MV-4-11 (cell line): ENCODE measurements at places on chromosomes 6 and 20.

- DNase-seq = no peak
Observed at GRCh38 chr6:3710403-3710802, 41.1 kb downstream of the PXDC1 start.

GRCh38 chr20:18837718-18838117 is 24.1 kb downstream of the SCP2D1 start:
- no peak for DNase-seq

- DNase-seq = no peak
Observed at GRCh38 chr6:19050765-19051164, 663.6 kb downstream of the RNF144B start.

DNA sequence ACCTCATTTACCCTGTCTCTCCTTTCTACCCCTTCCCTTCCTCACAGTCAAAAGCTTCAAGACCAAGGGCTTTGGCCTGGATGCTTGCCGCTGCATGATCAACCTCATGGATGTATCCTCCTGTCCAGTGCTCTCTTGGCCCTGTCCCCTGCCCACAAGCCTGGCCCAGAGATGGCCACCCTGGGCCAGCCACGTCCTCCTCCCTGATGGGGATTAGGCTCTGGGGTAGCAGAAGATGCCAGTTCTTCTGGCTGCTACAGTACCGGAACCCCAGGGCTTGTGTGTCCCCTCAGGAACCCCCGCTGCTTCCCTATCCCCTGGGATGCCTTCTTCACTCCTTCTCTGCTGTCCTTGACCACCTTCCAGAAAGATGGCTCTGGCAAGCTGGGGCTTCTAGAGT is 22.3 kb downstream of the CAPN11 start:
- no peak for DNase-seq

GRCh38 chr20:63568170-63568981 is 5.7 kb downstream of the HELZ2 start:
- DNase-seq = peak; percentile 21

- DNase-seq = no peak
Observed at GRCh38 chr6:144246988-144247387, 38.1 kb upstream of the UTRN start.

GRCh38 chr6:13674533-13675190 is 37.0 kb downstream of the RANBP9 start:
- DNase-seq = no peak

DNA sequence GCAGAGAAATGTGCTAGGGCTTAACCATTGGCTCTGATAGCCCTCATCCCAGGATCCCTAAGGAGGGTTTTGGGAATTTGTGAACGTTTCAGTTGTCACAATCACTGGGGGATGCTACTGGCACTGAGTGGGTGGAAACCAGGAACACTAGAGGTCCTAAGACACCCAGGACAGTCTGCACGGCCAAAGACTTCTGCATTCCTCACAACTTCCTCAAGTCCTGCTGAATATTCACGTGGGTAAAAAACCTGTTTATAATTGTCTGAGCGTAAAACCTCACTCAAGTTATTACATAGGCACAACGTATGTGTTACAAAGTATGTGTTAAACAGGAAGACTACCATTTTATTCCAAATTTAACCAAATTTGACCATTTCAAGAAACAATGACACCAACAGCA is 52.4 kb downstream of the GMDS start:
- no peak for DNase-seq

DNA sequence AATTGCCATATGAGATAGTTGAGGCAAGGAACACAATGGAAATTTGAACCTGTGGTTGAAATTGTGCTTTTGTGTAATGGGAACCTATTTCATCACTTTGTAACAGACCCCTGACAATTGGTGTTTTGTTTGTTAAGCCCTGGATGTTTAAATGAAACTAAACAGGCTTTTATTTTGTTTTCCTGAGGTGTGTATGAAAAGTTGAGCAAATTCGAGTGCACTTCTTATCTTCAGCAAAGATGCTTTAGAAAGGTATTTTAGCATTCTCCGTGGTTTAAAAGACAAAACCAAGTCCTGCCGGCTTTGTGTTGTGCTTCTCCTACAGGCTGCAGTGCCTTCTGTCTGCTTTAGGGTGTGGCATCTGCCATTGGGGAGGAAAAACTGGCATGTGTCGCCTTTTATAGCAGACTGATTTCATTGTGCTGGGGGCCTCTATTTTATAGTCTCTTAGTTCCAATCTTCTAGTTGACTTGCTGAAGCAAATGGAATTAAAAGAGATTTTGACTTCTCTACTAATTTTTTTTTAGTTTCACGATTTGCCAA is 2.2 kb upstream of the ARID1B start:
- DNase-seq = peak; percentile 25

DNA sequence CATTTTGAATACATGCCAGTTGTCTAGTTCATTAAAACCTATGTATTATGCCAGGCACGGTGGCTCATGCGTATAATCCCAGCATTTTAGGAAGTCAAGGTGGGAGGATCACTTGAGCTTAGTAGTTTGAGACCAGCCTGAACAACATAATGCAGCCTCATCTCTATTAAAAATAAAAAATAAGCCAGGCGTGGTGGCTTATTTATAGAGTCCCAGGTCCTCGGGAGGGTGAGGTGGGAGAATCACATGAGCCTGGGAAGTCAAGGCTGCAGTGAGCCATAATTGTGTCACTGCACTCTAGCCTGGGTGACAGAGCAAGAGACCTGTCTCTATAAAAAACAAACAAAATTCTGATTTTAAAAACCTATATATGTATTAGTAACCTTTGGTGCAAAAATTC is 27.5 kb downstream of the ORC3 start:
- no peak for DNase-seq

DNA sequence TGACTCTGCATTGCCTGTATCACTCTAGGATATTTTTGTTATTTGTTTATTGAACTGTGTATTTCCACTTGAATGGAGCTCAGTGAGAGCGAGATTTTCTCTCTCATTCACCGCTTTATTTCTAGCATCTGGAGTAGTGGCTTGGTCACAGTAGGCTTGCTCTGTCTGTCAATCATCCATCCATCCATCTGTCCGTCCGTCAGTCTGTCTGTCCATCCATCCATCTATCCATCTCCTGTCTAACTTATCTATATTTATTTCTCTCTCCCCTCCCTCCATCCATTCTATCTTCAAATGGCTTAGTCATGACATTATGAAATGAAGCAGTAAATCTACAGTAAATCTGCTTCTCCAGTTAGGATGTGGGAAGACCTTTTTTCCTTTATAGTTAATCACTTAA is 94.6 kb downstream of the TIAM2 start:
- no peak for DNase-seq

GRCh38 chr6:2733324-2733723 is 17.4 kb downstream of the MYLK4 start:
- DNase-seq = peak; percentile 100

GRCh38 chr6:45574885-45575284 is 197.2 kb upstream of the SUPT3H start:
- DNase-seq = peak; percentile 26

DNA sequence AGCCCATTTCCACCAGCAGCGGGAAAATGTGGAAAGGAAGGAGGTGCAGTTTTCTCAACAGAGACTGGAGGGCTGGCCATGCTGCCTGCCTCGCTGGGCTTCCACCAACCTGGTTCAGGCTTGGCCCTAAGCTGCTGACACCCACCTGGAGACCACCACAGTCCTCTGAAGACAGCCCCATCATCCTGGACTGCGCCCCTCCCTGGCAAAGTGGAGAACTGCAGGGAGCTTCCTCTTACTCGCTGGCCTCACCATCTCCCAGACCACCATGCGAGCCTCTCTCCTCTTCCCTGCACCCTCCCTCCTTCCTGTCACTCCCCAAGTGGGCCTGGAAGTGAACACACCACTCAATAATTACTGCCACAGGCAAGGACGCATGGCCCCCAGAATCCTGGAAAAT is 71.5 kb downstream of the PSMG4 start:
- no peak for DNase-seq

- DNase-seq = no peak
Observed at GRCh38 chr6:170004585-170005210, 253.3 kb downstream of the ERMARD start.

- DNase-seq = no peak
Observed at GRCh38 chr6:1636272-1636825, 26.6 kb downstream of the FOXC1 start.

GRCh38 chr6:87029711-87030314 is 65.1 kb downstream of the CGA start:
- DNase-seq = peak; percentile 9

DNA sequence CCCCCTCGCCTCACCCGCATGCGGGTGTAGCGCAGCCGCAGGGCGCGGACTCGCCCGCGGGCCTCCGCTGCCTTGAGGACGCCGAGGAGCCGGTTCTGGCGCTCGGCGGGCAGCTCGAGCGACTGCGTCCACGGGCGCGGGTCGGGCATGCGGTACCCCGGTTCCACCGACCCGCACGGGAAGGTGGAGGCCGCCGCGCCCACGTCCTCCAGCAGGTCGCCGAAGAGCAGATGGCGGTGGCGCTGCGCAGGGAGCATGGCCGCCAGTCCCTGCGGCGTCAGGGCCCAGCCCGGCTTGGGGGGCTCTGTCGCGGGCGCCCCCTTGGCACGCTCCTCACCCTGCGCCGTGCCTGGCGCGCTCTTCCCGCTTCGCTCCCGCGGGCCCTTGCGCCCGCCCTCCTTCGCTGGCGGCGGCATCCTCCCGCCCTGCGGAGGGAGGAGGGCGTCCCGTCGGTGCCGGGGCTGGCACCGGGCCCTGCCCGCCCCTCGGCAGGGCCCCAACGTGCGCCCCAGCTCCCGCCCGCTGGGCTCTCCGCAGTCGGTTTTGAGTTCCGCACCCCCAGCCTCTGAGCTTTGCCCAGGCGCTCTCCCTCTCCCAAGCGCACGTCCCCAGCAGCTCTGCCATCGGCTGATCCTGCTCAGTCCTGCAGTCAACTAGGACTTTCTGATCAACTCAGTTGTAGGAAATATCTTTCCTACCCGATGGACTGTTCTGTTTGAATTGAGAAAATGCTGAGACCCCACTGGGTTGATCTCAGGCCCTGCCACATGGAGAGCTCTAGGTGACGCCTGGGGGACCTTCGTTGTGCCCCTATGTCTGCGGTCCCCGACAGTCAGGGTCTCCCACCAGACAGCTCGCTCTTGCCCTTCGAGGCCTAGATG is at the start of gene LKAAEAR1:
Gene LKAAEAR1, minus strand, starts transcription at position 595 of the 881 bp plus-strand sequence. Its CDS starts 179 bp downstream, at position 416.
- DNase-seq = no peak

DNA sequence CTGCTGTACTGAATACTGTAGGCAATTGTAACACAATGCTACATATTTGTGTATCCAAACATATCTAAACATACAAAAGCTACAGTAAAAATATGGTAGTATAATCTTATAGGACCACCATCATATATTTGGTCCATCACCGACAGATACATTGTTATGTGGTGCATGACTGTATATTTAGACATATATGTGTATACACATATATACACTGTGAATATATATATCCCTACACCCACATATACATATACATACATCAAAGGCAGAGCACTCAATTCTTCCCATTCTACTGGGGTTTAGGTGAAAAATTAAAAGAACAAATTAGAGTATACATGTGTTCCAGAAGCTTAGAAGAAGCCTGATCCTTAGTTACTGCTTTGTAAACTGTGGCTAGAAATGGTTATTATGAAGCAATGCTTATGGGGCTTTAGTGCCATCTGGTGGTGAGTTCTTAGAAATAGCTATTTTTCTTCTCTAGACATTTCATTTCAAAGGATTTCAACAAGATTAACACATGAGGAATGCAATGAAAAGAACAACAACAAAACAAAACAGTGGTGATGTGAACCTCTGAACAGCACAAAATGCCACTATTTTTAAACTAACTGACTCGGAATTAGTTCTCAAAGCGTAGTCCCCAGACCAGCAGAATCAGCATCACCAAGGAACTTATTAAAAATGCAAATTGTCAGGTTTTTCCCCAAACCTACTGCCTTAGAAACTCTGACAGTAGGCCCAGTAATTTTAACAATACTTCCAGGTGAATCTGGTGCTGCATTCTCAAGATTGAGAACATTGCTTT is 38.0 kb downstream of the PKHD1 start:
- DNase-seq = peak; percentile 10
